Occipital lobe (tissue), 3 donors: ENCODE measurements at places on chromosomes 1 and 21.

- no peak for DNase-seq
Measured at GRCh38 chr1:31904339-31905092, 33.7 kb downstream of the PTP4A2 start.

- DNase-seq: no peak
Measured at GRCh38 chr1:31900790-31901189, 37.4 kb downstream of the PTP4A2 start.

- DNase-seq: no peak
Measured at GRCh38 chr1:8083739-8084484, 57.8 kb upstream of the ERRFI1 start.

DNA sequence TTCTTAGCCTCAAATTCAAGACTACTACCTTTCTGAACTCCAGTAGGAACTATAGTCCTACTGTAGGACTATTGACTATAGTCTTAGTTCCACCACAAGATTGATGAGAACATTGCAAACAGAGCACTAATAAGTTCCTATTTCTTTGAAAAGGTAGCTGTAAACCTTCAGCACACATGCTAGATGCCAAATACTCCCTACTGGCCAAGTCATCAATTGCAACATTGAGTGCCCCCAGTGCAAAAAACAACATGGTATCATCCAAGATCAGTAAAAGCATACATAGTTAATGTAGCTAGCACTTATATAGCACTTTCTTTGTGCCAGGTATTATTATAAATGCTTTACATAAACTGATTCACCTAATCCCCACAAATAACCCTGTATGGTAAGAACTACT is 99.8 kb downstream of the MRPL39 start:
- DNase-seq: no peak

DNA sequence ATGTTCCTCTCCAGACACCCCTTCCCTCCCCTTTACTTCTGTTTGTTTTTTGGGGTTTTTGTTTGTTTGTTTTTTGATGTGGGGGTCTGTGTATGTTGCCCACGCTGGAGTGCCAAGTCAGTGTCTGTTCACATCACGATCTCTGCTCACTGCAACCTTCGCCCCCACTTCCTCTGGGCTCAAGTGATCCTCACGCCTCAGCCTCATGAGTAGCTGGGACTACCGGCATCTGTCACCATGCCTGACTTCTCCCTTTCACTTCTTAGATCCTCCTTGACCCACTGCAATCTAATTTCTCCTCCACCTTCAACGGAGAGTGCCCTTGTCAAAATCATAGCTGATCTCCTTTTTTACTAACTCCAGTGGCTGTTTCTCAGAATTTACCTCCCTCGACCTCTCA is 100.7 kb upstream of the KIF26B start:
- DNase-seq: no peak

- DNase-seq: no peak
Measured at GRCh38 chr1:107138166-107138565, 2.7 kb upstream of the NTNG1 start.

DNA sequence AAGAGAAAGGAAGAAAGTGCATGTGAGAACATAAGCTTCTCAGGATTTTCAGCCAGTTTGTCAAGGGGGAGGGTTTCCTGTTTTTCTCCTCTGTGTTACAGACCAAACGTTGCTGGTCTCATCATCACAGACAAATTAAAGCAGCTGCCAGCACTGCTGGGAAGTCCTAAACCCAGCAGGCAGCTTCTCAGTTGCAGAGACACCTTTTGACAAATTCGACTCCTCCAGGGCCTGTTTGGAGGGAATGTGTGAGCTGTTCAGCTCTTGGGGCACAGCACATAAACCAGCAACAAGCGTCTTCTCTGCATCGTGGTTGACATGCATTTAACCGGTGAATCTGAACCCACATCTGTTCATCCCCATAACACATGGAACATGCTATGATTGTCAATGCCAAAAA is 454.6 kb upstream of the RUNX1 start:
- DNase-seq: no peak

DNA sequence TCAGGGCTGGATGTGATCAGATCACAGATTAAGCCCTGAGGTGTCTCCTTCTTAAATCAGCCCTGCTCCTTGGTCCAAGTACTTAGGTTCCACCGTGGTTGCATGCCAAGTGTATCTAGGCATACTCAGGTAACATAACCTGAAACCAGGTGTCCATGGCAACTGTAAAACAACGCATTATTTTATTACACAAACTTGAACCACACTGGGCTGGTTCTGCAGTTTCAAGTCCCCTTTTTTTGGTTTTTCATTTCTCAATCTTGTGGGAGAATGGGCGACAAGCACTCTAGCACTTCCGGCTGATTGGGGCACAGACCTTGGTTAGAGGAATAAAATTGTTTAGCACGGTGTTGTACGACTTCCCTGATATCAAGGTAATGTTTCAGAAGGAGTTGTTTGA is 65.2 kb downstream of the GBP6 start:
- no peak for DNase-seq

DNA sequence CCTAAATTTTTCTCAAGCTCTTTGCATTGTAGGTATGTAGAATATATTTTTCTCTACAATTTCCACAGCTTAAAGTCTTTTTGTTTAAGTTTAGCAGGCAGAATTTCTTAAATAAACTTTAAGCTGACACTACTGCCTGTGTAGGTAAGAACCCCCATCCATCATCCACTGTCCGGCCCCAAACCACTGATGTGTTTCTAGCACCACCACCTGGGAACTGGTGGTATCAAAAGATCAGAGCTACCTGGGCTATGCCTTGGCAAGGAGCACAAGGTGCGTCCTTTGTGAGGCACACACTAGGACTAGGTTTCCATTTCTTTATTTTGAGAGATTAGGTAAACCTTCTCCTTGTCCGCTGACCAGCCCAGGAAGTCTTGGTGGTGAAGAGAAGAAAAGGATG is 10.5 kb upstream of the LELP1 start:
- no peak for DNase-seq

- DNase-seq: no peak
Measured at GRCh38 chr1:116856312-116856711, 53.4 kb upstream of the PTGFRN start.

GRCh38 chr1:183676586-183677189 is 23.6 kb upstream of the APOBEC4 start:
- DNase-seq: no peak

DNA sequence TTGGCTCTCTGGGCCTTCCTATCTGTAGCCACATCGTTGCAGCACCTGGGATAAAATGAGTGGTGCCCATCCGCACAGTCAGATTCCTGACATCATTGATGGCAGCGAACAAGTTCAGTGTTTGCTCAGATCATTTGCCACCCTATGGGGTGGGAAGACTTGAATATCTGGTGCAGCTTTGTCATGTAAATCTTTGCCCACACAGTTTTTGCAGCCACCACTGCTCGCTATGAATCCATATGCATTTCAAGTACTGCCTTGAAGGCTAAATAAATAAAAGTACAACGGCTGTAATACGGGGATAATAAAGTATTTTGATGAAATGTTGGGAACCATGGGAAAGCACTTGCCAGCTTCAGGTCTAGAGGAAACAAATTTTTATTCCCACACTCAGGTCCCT is 56.3 kb upstream of the COA6 start:
- no peak for DNase-seq

GRCh38 chr1:61626816-61627215 is 98.1 kb downstream of the TM2D1 start:
- DNase-seq: no peak

DNA sequence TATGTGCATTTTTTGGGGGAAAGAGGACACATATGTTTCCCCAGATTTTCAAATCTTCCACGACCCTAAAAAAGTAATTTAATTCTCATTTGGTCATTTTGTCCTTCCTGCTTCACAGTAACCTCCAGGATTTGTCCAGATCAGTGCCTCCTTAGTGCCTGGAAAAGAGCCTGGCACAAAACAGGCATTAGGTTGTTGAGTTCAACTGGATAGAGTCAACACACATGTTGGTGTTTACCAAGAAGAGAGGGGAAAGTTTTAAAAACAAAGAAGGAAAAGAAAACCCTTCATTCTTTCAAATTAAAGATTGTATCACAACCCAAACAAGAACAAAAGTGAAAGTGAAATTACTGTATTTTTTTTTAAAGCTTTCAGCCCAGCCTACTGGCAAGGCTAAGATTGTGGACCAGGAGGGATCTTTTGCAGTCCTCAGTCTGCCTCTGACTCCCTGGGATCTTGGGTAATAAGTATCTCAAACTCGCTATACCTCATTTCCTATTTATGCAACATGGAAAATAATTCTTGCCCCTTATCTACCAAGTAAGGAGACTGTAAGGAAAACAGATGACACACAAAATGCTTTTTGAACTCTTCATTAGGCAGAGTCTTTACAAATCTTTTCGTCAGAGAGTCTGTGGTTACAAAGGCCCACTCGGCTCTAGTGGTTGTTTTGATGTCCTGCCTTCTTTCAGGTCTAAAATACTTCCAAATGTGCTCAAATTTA is 57.8 kb downstream of the ZNF281 start:
- DNase-seq: no peak

DNA sequence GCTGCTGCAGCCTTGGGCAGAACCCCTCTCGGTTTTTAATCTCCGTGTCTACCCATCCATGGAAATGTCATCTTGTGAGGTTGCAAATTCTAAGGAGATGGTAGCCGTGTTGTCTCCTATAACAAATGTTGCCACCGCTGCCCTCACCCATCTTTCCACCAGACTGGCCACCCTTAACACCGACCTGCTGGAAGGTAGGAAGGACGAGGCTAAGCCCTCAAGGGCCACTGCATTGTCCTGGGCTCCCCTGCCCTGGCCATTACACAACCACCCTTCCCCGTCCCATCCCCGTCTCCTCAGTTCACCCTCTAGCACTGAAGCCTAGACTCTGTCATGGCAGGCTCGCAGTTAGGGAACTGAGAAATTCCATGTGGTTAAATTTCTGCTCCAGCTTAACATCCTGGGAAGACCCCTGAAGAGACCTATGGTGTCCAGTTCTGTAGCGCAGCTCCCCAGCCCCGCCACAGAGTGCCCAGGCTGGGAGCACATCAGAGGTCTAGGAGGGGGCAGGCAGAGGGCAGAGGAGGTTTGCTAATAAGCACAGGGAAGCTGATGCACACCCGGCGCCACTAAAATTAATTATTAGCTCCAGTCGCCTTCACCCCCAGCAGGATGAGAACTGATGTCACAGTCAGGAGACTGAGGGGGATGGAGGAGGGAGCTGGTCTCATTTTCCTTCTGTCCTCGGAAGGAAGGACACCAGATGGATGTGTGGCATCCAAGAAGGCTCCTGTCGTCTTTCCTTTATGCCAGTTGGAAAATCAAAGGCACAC is 38.3 kb downstream of the STUM start:
- no peak for DNase-seq

DNA sequence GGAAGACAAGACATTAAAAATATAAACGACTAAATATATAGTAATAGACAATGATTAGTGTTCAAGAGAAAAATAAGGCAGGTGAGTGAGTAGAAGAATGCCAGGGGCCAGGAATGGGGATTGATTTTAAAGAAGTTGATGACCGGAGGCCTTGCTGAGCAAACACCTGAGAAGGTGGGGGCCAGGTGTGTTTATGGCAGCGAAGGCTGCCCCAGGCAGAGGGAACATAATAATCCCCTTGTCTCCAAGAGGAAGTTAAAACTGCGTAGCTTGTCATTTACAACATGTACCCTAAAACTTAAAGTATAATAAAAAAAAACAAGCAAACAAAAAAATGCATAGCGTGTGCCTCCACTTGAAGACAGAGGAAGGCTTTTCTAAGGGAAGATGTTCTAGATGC is 220.3 kb downstream of the URB2 start:
- no peak for DNase-seq

DNA sequence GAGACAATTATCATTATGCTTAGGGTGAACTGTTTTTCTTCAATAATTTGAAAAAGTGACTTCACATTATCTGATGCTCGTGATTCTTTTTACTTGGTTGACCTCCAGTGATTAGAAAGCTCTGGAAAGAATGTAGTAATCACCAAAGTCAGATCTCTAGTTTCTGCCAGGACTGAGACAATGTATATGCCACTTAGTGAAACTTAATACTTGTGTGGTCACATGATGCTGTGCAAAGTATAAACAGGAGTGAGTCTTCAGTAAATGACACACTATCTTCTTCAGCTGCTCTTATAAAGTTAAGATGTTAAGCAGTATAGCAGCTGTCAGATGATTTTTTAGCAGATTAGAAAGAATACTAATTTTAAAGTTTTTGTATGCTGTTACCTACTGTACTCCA is 17.2 kb downstream of the VCAM1 start:
- DNase-seq: no peak

GRCh38 chr1:59689730-59690129 is 125.0 kb upstream of the HOOK1 start:
- DNase-seq: no peak

DNA sequence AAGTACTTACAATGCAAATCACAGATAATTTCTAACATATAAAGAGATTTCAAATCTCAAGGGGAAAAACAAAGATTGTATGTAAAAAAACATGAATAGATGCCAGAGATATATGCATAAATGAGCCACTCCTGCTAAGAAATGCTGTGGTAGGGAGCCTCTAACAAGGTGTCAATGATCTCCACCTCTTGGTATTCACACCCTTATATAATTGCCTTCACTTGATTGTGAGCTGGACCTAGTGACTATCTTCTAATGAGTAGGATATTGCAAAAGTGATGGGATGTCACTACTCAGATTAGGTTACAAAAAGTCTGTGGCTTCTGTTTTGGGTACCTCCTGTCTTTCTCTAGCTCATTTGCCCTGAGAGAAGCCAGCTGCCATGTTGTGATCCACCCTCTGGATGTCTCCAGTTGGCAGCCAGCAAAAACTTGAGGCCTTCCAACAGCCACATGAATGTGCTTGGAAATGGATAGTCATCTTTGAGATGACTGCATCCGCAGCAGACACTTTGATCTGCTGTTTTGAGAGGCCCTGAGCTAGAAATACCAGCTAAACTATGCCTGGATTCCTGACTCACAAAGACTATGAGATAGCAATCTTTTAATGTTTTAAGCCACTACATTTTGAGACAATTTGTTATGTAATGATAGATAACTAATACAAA is 196.1 kb upstream of the FGGY start:
- no peak for DNase-seq

DNA sequence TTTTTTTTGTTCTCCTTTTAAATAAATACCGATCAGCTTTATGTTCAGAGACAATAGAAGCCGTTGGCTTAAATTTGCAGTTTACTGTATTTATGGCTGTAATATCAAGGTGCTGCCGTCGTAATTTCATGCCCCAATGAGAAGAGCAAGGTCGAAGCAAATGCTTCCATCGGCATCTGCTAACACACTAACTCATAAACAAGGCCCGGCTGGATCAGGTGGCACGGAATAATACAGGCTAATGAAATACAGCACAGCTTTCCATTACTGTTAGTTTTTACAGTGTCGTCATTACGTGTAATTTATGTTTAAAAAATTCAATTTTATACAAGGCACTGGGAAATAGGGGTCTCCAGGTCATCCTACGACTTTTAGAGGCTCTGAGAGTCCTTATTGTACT is 119.0 kb downstream of the PEX14 start:
- DNase-seq: no peak

- no peak for DNase-seq
Measured at GRCh38 chr1:235941876-235942624, 75.3 kb upstream of the LYST start.
